ENCODE measurements at places on chromosomes 6 and 20.

DNA sequence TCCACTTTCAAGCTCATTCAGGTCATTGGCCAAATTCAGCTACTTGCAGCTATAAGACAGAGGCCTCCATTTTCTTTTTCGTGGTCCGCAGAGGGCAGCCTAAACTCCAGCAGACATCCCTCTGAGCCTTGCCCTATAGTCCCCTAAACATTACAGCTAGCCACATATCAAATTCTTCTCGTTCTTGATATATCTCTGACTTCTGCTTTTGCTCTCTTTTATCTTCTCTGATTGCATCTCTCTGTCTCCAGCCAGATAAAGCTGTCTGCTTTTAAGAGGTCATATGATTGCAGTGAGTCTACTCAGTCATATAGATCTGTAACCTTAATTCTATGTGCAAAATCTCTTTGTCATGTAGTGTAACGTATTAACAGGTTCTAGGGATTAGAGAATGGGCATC, 358.4 kb upstream of the RGS17 start:
- no peak for DNase-seq
- no peak overlapping the region for H3K27ac ChIP-seq
- H3K4me1 ChIP-seq, result no peaks in the 10 kb centered on the region
- no peaks in the 10 kb centered on the region for H3K36me3 ChIP-seq
- H3K27me3 ChIP-seq, result no peaks in the 10 kb centered on the region

GRCh38 chr20:39829256-39829655, 859.8 kb downstream of the MAFB start:
- no peaks in the 10 kb centered on the region for H3K36me3 ChIP-seq
- DNase-seq, result no peak
- H3K27me3 ChIP-seq, result no peaks in the 10 kb centered on the region
- H3K4me3 ChIP-seq, result no peak overlapping the region
- no peaks in the 10 kb centered on the region for H3K4me1 ChIP-seq

DNA sequence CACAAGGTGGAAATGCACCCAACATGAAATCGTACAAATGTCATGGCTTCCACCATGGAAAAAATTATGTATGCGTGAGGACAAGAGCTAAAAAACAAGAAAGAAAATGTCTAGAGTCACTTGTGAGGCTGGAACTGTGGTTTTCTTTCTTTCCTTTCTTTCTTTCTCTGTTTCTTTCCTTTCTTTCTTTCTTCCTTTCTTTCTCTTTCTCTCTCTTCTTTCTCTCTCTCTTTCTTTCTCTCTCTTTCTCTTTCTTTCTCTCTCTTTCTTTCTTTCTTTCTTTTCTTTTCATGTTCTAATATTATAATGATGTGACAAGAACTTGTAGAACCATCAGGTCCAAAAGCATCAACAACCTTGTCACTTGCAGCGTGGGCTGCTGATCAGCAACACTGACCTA, 28.4 kb downstream of the ZNF311 start:
- no peaks in the 10 kb centered on the region for H3K36me3 ChIP-seq
- H3K27me3 ChIP-seq, result peaks cover 4% of the 10 kb centered on the region
- no peak for DNase-seq
- peaks cover 14% of the 10 kb centered on the region for H3K4me1 ChIP-seq
- no peak overlapping the region for H3K4me3 ChIP-seq

- no peaks in the 10 kb centered on the region for H3K27me3 ChIP-seq
- no peak overlapping the region for H3K27ac ChIP-seq
- no peaks in the 10 kb centered on the region for H3K36me3 ChIP-seq
- H3K4me1 ChIP-seq, result no peaks in the 10 kb centered on the region
- DNase-seq, result no peak
- no peak overlapping the region for H3K4me3 ChIP-seq
Observed at GRCh38 chr6:162116902-162117525, 610.6 kb downstream of the PRKN start.

DNA sequence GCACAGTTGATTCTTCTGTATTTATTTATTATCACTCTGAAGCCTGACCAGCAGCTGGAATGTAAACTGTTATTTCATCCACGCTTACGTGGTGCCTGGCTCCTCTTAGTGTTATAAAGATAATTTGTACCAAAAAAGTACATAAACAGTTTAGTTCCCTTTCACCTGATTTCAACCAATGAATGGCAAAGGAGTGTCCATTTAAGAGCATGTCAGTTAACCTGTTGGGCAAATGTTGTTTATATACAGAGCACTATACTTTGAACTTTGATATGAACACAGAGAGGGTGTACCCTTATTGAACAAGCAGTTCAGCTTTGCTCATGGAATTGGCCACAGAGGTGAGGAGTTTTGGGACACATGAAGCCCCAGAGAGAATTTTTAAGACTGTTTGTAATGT, 7.2 kb upstream of the CTCFL start:
- DNase-seq, result no peak
- H3K27me3 ChIP-seq, result no peaks in the 10 kb centered on the region
- no peak overlapping the region for H3K4me3 ChIP-seq
- no peaks in the 10 kb centered on the region for H3K4me1 ChIP-seq

DNA sequence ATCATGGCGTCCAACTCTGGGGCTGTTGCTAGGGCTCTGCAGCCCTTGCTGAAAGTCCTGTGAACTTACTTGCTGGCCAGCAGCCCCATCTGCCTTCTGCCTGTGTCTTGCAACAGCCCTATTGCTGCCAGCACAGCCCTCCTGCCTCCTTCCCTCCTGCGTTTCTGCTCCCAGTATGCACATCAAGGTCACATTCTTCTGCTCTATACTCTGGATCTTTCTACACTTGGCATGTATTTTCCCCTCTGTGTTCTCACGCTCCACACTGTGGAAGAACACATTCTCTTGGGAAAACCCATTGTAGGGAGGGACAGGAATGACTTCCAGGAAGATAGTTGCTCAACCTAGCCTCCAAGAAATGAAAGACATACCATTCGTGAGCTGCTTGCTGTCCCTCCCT, 80.9 kb upstream of the PHACTR2 start:
- H3K27ac ChIP-seq, result no peak overlapping the region
- H3K4me1 ChIP-seq, result peaks cover 5% of the 10 kb centered on the region
- no peak for DNase-seq
- H3K36me3 ChIP-seq, result no peaks in the 10 kb centered on the region

GRCh38 chr6:13676551-13677156, 35.0 kb downstream of the RANBP9 start:
- no peaks in the 10 kb centered on the region for H3K36me3 ChIP-seq
- no peak overlapping the region for H3K27ac ChIP-seq

GRCh38 chr20:61026731-61027130, 225.3 kb upstream of the CDH4 start:
- no peak overlapping the region for H3K27ac ChIP-seq
- H3K27me3 ChIP-seq, result no peaks in the 10 kb centered on the region
- no peaks in the 10 kb centered on the region for H3K36me3 ChIP-seq
- DNase-seq, result no peak
- no peaks in the 10 kb centered on the region for H3K4me1 ChIP-seq

DNA sequence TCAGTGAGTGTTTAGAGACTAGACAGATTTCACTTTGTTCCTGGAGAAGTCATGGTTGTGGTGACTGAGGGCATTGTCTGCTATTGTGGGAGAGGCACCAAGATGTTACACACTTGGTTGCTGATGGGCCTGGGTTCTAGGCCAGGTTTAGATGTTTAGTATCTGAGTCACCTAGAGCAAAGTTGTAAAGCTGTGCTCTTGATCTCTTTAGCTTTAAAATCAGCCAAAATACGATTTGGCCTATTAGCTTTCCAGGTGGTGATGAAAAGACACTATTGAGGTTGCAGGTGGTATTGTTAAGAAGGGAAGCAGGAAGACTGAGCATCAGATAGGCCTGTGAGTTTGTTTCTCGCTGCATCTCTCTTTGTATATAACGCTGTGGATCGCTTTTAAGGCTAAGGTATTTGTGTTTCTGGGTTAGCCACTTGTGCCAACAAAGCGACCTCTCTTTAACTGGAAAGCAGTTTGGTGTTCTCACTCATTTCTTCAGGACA, 48.6 kb downstream of the FOXO3 start:
- DNase-seq, result no peak
- no peak overlapping the region for H3K27ac ChIP-seq
- no peaks in the 10 kb centered on the region for H3K36me3 ChIP-seq
- H3K27me3 ChIP-seq, result no peaks in the 10 kb centered on the region
- H3K4me1 ChIP-seq, result no peaks in the 10 kb centered on the region

- H3K27me3 ChIP-seq, result no peaks in the 10 kb centered on the region
- no peak for DNase-seq
Observed at GRCh38 chr20:57378646-57379262, 12.4 kb upstream of the RBM38 start.

DNA sequence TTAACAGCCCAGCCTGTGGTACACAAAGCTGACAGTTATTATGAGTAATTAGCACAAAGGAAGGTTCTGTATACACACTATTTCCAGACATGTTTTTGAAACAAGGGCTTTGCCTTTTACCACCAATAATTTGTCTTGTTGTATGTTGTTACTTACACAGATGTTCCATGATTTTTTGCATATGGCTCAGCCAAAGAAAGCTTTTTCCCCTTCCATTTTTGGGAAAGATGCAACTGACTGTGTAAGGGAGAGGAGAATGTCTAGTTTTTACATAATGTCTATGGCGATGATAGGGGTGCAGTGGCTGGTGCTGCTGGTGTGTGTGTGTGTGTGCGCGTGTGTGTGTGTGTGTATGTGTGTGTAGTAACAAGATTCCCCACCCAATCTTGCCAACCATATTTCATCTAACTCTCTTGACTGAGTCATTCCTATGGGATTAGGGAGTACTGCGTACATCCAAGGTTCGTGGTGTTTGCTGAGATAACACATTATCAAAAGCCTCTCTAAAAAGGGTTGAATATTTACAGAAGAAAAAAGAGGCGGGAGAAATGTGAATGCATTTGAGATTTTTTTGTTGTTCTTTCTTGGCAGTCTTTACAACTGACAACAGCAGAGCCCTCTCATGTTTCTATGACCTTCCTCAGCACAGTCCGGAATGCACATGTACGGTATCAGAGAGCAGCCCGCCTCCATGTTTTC, 192.2 kb downstream of the GMPR start:
- H3K36me3 ChIP-seq, result no peaks in the 10 kb centered on the region
- DNase-seq, result no peak
- no peak overlapping the region for H3K4me3 ChIP-seq
- no peak overlapping the region for H3K27ac ChIP-seq
- H3K4me1 ChIP-seq, result peaks cover 4% of the 10 kb centered on the region

DNA sequence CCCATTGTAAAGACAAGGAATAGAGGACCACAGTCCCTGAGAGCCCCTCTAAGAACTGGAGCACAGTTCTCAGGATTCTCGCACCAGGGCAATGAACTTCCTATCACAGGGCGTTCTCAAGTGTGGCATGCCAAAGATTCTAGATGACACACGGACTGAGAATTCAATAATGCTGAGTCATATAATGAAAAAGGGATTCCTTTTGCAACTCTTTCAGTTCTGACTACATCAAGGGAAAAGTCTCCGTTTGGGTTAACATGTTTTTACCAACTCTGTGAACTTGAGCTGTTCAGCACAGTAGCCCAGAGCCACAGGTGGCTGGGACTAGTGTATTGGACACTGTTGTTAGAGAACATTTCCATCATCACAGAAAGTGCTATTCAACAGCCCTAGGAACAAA, 3.4 kb downstream of the MED20 start:
- H3K4me1 ChIP-seq, result peaks cover 13% of the 10 kb centered on the region
- no peak overlapping the region for H3K4me3 ChIP-seq
- H3K27ac ChIP-seq, result no peak overlapping the region
- H3K27me3 ChIP-seq, result no peaks in the 10 kb centered on the region
- peaks cover 6% of the 10 kb centered on the region for H3K36me3 ChIP-seq
- DNase-seq, result no peak

DNA sequence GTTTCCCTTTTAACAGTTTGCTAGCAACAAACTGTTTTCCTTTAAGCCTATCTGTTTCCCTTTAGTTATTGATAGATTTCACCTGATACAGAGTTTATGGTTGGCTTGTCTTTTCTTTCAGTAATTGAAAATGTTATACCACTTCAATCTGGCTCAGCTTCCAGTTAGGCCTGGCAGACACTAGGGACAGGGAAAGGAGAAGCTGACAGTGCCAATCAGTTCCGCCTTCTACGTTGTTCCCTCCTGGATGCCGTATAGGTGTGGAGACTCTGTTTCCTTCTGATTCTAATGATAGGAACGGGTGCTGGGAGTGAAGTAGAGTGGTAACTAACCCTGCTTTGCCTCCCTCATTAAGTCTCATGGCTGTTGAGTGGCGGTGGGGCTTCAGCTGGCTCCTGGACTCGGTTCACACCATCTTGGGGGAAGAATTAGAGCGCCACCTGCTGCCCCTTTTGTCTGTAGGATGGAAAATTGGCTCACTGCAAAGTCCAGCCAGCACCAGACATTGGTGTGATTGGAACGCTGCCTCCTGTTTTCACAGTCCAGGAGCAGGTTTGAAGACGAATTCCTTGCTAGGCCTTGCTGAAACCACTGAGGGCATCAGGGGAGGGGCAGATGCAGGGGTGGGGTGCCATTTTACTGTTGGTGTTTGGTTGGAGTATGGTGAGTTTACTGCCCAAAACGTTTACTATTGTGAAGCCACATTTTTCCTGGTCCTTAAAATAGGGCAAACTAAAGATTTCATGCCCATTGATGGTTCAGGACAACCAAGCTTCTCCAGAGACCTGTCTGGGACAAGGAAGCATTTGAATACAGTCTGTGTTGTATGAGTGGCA, 1729.5 kb downstream of the GRIK2 start:
- H3K36me3 ChIP-seq, result no peaks in the 10 kb centered on the region
- no peak overlapping the region for H3K27ac ChIP-seq
- no peaks in the 10 kb centered on the region for H3K4me1 ChIP-seq
- H3K4me3 ChIP-seq, result no peak overlapping the region
- no peaks in the 10 kb centered on the region for H3K27me3 ChIP-seq
- no peak for DNase-seq

DNA sequence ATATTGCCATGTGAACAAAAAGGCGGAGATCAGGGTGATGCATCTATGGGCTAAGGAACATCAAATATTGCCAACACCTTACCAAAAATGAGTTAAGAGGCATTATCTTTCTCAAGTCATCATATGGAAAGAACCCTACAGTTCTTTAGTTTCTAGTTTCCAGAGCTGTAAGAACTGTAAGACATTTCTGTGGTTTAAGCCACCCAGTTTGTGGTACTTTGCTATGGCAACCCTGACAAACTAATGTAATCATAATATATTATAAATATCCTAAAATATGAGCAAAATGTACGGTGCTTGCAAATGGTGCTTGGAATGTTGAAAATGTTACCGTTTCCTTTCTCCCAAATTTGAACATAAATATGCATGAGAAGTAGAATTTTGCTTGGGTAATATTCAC, 349.6 kb downstream of the PHF3 start:
- no peak for DNase-seq
- H3K27me3 ChIP-seq, result no peaks in the 10 kb centered on the region
- H3K4me3 ChIP-seq, result no peak overlapping the region
- no peaks in the 10 kb centered on the region for H3K36me3 ChIP-seq
